ENCODE measurements at places on chromosomes 6 and 20.

DNA sequence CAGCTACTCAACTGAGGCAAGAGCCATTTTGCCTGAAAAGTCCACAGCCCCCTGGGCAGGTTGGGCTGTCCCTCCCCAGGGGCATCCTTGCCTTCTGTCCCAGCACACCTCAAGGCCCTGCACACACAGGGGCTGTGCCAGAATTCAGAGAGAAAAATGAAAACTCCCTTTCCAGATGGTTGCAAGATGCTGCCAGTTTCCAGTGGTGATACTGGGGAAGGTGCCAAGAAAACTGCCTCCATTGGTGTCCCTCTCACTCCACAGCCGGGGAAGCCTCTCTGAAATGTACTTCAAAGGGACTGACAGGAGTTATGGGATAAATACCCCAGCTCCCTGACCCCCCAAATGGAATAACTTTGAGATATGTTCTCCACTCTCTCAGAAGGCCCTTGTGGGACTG is 154.2 kb upstream of the MAFB start:
- no peak for DNase-seq

GRCh38 chr6:57109880-57110279 is 19.9 kb downstream of the ZNF451 start:
- DNase-seq, result no peak

DNA sequence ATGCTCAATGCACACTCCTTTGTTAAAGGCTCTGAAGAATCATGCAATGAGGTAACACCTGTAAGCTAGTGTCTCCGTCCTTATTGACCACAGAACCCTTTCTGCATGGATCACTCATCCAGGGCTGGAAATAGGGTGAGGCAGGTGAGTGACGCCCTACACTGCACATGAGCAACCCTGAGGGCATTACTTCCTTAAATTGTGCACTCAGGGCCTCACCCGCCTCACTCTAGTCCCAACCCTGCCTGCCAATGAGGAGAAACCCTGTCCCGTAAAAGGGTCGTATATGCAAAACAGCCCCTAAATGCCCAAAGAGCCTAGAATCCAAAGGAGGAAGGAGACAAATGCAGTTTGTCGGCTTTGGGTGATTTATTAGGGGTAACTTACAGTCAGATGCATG is 33.6 kb upstream of the NOP56 start:
- no peak for DNase-seq

- no peak for DNase-seq
Measured at GRCh38 chr20:47036091-47036870, 141.6 kb downstream of the EYA2 start.

- DNase-seq, result no peak
Measured at GRCh38 chr6:42369568-42369967, 82.2 kb downstream of the TRERF1 start.

DNA sequence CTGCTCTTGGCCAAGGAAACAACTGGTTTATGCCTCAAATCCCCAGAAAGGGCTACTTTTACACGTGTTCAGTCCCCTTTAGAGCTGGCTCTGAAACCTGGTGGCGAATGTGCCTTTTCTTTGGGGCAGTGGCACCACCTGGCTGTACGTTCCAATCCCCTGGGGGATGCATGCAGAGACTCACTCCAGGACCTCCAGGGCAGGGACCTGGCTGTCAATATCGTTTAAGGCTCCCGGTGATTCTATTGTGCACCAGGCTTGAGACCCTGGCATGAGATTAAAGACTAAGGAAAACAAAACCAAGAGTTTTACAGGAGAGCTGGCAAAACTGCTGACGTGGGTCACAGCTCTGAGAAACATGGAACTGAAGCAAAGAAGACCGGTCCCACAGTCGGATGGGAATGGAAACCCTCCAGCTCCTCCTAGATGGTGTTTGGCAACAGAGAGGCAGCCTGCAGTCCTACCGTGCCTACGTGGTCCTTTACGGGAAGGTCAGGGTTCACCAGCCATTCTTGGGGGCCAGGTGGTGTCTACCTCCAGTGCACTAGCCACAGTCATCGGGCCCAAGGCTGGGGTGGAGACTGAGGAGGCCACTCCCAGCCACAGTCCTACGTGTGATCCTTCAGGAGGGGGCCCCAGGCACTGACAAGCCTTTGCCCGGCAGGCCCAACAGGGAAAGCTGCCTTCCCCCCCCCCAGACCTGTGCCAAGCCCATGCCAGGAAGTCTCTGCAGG is 203.3 kb upstream of the CST7 start:
- no peak for DNase-seq

GRCh38 chr6:33592595-33593413 is 12.7 kb upstream of the BAK1 start:
- no peak for DNase-seq

GRCh38 chr6:6057442-6058053 is 50.8 kb upstream of the NRN1 start:
- DNase-seq, result no peak

GRCh38 chr20:2817341-2817726 is 1.2 kb downstream of the TMEM239 start:
- no peak for DNase-seq

- DNase-seq, result peak; percentile 84
Measured at GRCh38 chr6:63573076-63573898, 1.0 kb downstream of the LOC128125822 start.

DNA sequence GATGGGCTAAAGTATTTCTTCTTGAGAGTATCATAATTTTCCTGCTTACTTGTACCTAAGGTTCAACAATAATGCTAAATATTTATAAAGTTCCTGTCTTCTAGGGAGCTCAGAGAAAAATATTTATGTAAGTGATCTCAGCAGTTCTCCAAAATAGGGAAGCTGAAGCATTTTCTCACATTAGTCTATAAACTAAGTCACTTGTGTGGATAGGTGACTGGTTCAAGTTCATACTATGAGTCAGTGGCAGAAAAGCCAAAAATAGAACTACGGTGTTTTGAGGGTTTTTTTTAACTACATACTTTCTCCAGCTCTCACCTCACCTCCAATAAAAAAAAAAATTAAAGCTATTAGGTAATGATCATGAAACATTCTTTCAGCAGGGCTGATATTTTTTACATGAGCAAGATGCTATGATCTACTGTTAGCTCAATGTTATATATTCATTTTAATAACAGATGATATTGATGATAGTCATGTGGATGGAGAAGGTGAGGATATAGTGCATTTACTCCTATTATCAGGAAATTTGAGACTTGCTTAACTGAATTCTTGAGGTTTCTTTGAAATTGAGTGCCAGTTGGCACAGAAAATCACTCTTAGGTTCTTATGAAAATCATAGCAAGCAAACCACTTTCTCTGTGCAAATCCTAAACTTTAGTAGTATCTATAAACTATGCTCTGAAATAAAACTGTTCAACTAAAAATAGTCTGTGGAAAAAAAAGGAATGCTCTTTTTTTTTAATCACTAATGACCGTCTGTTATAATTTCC is 4.1 kb upstream of the MOXD1 start:
- no peak for DNase-seq
